Activated CD4-positive, alpha-beta T cell treated with anti-CD3 and anti-CD28 coated beads, Interleukin-2, amount 10 ng/mL, durations not matched to agents 24 days and 14 days (primary cell): ENCODE measurements at places on chromosomes 12 and 14.

GRCh38 chr12:55982319-55982936 is 8.6 kb downstream of the RAB5B start:
- DNase-seq = no peak

GRCh38 chr12:53558631-53559030 is 51.3 kb upstream of the NPFF start:
- DNase-seq = no peak

DNA sequence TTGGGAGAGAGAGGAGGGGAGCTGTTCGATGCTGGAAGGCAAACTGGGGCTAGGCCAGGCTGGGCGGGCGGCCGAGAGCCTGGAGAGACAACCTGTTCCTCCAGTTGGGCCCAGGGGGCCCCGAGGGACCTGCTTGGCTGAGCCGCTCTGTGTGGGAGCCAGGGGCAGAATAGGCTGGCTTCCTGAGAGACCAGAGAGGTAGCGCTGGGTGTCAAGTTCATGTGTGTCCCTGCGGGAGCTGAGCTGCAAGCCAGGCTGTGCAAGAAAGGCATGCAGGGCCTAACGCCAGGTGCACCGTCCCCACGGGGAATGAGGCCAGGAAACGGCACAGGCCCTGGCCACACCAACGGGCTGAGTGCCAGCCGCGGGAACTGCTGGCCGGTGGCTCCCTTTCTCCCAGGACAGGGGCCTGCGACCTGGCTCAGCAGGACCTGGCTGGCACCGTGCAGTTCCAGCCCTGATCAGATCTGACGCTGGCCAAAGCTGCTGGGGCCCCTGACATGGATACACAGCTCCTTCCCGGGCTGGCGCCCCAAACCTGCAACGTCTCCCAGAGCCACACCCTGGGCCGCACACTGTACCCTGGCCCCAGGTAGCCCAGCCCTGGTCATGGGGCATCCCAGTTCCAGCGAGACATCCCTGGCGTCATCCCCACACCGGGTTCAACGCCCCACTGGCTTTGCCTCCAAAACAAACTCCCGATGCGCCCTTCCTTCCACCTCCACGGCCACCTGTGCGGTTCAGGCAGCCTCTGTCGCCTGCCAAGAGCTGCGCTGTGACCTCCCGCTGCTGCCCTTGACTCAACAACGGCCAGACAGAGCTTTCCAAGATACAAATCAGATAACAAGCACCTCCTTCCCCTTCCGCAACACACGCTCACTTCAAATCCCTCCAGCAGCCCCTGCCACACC is 65.0 kb downstream of the RFLNA start:
- no peak for DNase-seq

DNA sequence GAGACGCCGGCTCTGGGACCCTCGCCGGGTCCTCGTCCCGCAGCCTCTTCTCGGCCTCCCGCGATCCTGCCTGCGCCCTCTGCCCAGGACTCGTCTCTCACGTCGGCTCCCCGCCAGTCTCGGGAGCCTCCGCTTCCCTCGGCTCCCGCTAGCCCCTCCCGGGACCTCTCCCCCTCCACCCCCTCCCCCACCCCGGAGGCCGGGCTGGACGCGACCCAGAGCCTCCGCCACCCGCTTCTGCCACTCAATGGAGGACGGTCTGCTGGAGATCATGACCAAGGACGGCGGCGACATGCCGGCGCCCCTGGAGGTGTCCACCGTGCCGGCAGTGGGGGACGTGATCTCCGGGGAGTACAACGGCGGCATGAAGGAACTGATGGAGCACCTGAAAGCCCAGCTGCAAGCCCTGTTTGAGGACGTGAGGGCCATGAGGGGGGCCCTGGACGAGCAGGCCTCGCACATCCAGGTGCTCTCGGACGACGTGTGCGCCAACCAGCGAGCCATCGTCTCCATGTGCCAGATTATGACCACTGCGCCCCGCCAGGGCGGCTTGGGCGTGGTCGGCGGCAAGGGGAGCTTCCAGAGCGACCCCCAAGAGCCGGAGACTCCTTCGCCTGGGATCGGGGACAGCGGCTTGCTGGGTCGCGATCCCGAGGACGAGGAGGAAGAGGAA is 568 bp downstream of the CCDC184 start:
- peak; percentile 74 for DNase-seq

GRCh38 chr12:113852695-113853490 is 113.2 kb downstream of the RBM19 start:
- no peak for DNase-seq

GRCh38 chr12:3777206-3777809 is 24.4 kb upstream of the CRACR2A start:
- peak; percentile 72 for DNase-seq

- DNase-seq = no peak
These were observed 266.9 kb downstream of the KTN1 start for GRCh38 chr14:55846826-55847446.

DNA sequence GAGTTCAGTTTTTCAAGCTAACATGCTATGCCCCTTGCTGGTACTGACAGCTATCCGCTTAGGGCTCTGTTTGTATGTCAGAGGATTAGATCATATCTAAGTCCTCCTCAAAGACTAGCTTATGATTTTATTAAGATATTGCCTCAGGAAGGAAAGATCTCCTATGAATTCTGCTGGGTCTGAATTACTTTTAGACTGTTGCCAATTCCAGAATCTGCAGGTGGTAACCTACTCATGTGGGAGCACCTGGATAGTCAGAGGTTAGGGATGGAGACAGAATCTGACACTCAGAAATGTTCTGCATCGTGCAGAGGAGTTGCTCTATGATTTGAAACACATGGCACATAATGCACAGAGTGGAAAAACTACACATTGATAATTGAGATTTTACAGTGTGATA is 843.4 kb downstream of the SLC6A15 start:
- DNase-seq = no peak

DNA sequence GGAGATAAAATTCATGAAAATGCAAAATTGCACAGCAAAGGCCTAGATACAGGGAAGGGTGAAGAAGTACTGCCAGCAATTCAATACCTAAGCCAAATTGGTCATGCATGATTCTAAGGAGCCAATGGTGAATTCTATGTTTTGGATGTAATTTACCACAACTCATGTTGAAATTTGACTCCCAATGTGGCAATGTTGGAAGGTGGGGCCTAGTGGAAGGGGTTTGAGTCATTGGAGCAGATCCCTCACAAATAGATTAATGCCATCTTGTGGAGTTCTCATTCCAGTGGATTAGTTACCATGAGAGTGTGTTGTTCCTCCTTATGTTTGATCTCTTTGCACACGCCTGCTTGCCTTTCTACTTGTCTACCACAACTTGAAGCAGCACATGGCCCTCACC is 194.0 kb upstream of the ALG10 start:
- DNase-seq = no peak
